ENCODE measurements at places on chromosomes 7 and 10.
A peak's percentile ranks its signal among the peaks of the same experiment; 100 is the strongest.

DNA sequence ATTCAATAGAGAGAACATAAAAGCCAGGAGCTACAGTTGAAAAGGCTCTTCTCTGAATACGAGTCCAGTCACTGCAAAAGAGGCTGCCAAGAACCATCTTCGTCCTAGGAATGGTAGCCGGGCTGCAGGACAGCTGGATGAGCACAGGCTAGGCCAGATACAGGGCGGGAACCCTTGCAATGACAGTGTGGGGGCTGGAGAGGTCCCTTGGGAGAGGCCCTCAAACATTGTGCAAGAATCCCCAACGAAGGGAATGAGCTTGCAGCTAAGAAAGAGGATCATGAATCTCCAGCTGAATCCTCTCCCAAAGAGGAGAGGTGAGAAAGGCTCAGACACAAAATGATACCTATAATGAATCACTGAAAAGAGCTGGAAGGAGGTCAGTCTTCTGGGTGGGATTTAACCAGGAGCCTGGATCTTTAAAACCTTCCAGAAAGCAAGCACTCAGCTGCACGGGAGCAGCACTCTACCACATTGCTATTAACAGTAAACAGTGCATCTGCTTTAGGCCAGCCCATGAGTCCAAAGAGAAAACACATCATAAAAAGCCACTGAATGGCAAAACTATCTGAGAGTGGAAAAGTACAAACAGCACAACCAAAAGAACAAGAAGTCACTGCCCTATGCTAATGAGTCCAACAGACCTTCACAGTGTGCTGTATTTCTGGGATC lies 287.9 kb downstream of the TNS3 start:
- no peak for DNase-seq

DNA sequence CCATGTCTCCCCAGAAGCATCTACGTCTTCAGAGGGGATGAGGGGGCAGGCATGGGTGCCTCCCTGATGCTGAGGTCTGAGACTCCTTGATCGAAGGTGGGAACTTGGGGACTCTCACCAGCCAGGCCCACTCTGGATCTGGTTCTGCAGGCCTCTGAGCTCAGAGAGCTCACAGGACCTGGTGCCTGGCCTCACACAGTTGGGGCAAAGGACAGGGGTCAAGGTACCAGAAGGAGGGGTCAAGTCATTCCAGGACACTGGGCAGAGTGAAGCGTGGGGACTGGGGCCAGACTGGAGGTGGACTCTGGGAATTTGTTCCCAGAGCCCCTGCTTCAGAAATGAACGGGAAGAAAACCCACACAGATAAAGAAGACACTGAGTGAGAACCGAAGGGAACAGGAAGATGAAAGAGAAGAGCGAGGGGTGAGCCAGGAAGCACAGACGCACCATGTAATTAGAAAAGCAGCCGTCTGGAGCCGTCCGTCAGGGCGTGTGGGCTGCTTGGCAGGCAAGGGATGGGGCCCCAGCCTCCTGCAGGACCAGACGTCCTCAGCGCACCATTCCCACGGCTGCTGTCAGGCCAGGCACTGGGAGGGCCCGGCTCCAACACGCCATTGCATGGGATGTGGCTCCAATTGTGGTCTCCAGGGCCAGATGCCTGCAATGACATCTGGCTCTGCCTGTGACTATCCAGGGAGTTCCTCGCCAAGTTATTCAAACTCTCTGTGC lies 47.7 kb downstream of the ZCCHC24 start:
- DNase-seq: no peak

DNA sequence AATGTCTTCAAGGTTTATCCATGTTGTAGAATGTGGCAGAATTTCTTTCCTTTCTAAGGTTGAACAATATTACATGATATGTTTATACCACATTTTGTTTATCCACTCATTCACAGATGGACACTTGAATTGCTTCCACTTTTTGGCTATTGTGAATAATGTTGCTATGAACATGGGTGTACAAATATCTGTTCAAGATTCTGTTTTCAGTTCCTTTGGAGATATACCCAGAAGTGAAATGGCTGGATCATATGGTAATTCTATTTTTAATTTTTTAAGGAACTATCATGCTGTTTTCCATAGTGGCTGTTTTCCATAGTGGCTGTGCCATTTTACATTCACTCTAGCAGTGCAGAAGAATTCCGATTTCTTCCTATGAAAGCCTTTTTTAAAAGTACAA lies 194.7 kb upstream of the GRB10 start:
- DNase-seq: no peak

DNA sequence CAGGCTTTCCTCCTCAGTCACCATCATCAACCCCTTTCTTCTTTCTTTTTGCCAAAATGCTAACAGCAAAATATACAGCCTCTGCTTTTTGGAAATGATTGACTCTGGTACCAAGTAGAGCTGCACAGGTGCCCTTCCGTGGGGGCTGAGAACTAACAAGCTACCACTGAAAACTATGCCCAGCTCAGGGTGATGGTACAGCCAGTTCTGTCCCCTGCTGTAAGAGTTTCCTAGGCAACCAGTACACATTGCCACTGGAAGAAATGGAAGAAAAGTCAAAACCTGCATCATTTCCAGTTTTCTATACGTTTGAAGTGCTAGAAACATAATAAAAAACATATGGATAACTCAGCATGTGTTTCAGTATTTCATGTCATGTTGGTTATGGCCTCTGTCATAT lies 297.5 kb downstream of the PRKG1 start:
- no peak for DNase-seq

DNA sequence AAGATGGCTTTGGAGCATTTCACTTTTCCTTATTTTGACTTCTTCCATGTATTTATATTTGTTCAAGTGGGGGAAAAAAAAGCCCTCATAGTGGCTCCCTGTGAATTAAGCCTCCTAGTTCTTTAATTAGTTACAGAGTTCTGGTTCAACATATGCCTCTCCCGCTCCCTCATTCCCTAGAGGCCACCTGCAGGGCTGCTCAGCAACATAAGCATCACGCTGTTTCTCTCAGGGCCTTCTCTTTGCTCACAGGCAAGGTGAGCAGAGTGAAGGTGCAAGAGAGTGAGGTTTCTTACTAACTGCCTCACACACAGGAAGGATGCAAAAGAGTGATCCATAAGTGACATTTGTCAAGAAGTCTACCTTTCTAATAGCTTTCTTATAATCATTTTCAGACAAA lies 196.7 kb downstream of the SEMA3E start:
- DNase-seq: no peak

GRCh38 chr10:30992681-30993080 lies 39.0 kb downstream of the ZNF438 start:
- DNase-seq: no peak

GRCh38 chr7:130142654-130143333 lies 62.4 kb downstream of the TMEM209 start:
- no peak for DNase-seq

- no peak for DNase-seq
These were observed 31.3 kb downstream of the CACUL1 start for GRCh38 chr10:118723466-118723865.

- DNase-seq: no peak
These were observed 332.6 kb downstream of the SH2D4B start for GRCh38 chr10:80870282-80870681.

- DNase-seq: no peak
These were observed 95.9 kb upstream of the MACROH2A2 start for GRCh38 chr10:69956741-69957230.

DNA sequence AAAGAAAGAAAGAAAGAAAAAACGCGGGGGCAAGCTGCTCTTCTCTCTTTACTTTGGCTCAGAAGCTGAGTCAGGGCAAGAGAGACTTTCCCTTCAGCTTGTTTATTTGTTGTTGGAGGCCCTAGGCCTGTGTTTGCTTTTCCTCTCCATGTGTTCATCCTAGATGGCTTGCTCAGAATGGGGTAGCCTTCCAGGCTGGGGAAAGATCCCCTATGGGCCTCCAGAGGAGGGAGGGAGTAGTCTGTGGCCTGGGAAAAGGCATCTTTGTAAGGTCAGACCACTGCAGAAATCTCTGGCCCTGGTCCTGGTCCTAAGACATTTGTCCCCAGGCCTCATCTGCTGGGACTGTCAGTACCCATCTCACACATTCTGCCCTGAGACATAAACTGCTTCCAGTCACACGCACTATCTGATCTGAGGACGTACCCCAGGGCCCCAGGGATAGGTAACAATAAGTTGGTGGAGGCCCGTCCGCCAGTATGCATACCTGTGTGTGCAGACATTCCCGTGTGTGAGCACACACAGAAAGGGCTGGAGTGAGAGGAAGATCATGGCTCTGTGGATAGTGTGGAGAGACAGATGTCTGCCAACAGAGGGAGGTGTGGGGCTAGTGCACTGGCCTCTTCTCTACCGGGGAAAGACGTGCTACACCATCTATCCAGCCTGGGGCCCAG lies 4.9 kb upstream of the SCD start:
- DNase-seq: peak; percentile 16

- DNase-seq: no peak
These were observed 5.1 kb downstream of the CCDC71L start for GRCh38 chr7:106655703-106656498.

DNA sequence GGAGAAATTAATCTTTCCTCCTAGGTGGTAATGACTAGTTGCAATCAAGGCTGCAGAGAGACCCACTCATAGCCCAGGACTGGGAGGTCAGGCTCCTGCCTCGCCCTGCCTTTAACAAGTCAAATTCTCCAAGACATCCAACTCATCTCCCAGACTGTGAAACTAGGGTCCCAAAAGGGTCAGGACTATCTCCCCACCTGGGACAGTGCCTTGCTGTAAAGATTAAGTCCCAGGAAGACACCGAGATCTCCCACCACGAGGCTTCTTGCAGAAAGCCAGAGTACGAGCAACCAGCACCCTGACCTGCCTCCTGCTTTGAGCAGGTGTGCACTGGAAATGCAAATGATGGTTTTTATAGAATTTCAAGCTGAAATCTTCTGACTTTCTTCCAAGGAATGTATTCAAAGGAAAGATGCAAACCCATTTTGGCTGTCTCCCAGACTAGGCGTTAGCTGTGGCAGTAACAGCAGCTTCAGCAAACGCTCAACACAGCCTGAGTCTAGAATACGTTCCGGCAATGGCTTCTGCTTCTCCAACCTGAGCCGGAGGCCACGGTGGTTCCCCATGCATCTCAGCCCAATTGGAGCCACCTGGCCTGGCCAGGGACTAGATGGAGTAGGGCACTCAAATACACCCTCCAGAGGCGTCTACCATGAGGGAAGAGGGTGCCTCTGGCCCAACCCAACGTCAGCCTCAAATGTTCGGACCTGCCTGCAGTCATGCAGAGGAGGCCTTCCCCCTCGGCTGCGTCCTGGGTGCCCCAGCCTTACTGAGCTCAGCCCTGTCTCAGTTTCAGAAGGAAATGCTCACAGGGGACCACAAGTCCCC lies 170.4 kb downstream of the PRKAG2 start:
- DNase-seq: no peak

DNA sequence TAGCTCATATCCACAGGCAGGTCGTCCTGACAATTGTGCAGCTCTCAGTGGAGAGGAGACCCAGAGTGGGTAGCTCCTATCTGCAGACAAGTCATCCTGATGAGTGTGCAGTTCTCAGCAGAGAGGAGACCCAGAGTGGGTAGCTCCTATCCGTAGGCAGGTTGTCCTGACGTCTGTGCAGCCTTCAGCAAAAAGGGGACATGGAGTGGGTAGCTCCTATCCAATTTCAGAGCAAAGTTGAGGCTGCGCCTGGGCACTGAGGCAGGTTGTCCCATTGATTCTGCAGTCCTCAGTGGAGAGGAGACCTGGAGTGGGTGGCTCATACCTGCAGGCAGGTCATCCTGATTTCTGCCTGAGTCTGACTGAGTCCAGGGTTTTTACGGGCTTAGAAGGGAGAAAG lies 111.8 kb downstream of the HPSE2 start:
- DNase-seq: no peak

GRCh38 chr10:17586821-17587234 lies 30.3 kb downstream of the HACD1 start:
- DNase-seq: no peak

DNA sequence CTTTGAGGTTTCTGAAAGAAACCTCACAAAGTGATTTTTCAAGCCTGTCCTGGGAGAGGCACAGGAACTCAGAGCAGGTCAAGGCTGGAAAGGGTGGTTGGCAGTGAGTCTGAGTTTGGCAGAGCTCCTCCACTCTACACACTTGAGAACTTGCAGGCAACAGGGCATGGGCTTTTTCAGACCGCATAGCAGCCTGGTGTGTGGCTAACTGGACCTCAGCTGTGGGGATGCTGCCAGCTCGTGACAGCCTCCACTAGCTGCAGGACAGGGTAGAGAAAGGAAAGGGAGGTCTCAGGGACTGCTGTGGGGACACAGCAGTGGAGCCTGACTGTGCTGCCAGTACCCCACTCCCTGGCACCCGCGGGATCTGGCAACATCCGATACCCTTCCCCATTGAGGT lies 2.6 kb downstream of the CDHR1 start:
- DNase-seq: no peak

DNA sequence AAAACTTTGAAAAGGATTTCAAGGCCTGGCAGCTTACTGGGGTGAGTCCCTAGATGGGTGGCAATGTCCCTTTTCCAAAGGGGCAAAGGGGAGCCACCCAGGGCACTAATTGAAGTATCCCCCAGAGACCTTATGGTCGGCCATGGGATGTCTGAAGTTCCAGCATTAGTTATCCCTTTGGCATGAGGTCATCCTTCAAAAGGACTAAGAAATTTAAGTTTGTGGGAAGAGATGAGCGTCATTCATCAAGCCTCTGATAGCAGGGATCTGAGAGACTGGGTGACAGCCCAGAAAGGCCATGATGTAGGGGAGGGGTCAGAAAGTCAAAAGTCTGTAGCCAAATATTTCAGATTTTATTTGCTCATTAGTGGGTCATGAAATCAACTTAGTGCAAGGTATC lies 195.3 kb downstream of the ZNF438 start:
- no peak for DNase-seq

GRCh38 chr10:3684891-3685290 lies 100.1 kb downstream of the KLF6 start:
- no peak for DNase-seq

- DNase-seq: no peak
These were observed 52.0 kb downstream of the SIRT1 start for GRCh38 chr10:67936416-67936815.

GRCh38 chr7:12951397-12951801 lies 264.0 kb downstream of the ARL4A start:
- no peak for DNase-seq

- DNase-seq: no peak
These were observed 442.9 kb downstream of the AUTS2 start for GRCh38 chr7:70040970-70041766.

DNA sequence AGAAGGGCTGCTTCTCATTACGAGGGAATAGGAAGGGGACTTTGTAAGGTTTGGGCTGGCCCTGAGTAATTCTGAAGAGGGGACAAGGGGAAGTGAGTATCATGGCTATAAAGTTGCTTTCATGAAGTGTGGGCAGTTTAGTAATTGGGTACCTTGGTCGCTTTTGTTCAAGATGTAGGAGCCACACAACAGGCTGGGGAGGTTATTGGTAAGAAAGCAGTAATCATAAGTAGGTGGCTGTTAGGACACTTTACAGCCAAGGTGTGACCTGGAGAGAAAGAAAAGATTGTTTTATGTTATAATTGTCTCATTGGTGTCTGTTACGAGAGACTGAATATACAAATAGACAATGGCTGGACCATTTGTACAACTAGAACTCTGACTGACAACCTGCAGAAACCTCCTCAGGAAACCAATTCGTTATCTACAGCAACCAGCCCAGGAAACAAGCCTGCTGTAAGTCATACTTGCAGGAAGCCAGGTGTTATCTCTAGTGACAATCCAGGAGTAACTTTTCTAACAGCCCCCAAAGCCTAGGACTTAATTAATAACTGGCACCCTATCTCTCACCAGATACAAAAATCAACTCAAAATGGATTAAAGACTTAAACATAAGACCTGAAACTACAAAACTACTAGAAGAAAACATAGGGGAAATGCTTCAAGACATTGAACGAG lies 5.0 kb upstream of the CCM2 start:
- DNase-seq: no peak

GRCh38 chr7:155311826-155312537 lies 14.3 kb downstream of the INSIG1 start:
- DNase-seq: no peak

GRCh38 chr10:68082872-68083271 lies 7.8 kb upstream of the HERC4 start:
- no peak for DNase-seq
